ENCODE measurements at places on chromosomes 13 and 19.
A peak's percentile ranks its signal among the peaks of the same experiment; 100 is the strongest.

DNA sequence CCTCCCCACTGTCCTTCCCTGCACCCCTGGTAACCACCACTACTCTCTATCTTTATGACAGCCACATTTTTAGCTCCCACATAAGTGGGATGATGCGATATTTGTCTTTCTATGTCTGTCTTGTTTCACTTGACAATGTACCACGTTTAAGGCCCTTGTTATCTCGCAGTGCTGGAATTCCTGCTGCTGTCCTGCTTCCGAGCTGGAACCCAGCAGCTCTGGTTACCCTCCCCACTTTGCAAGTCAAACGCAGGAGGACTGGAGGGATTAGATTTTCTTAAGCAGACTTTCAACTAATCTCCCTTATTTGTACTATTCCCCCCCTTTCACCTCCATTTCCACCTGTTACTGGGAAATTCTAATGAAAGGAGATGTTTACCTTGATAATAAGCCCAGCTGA lies 59.1 kb upstream of the PDX1 start:
- no peak for DNase-seq

GRCh38 chr13:39588384-39588783 lies 14.6 kb downstream of the LHFPL6 start:
- DNase-seq, result no peak

GRCh38 chr13:114077933-114078325 lies 54.5 kb downstream of the RASA3 start:
- peak; percentile 61 for DNase-seq

DNA sequence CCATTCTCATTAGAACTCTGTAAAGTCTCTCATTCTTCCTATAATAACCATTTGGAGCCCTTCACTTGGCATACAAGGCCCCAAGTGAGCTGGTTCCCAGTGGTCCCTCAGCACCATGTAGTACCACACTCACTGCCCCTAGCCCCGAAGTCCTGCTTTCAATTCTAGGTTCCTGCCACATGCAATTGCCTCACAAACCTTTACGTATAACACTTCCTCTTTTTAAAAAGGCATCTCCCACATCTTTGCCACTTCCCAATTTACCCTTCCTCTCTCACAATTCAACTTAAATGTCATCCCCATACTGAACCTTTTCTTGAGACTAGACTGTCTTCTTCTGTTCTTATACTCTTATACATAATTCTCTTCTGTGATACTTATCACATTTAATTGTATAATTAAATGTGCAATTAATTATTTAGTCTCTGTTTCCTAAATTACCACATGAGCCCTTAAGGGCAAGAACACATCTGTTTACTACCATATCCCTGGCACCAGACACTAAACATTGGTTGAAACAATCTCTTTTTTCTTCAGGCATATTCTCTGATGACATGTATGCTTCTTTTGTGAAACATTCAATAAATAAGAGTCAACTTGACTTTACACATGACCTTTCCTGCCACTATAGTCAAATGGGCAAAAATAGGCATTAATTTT lies 304.0 kb downstream of the SPRY2 start:
- DNase-seq, result no peak

DNA sequence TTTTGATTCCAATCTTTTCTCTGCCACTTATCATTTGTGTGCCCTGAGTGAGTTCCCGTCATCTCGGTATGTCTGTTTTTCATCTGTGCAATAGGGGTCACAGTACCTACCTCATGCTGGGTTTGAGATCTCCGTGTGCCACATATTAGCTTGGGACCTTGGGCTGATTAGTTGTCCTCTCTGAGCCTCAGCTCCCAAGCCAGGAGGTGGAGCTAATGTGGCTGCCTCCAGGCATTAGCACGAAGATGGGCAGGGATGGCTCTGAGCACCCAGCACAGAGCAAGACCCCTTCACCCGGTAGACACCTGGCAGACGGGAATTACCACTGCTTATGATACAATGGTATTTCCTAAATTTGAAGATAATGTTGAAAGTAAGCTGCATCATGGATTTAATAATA lies 35.8 kb upstream of the XPO4 start:
- no peak for DNase-seq
